ENCODE measurements at places on chromosomes 7 and 10. TPM values are rescaled to one million over a fixed set of nuclear protein-coding genes. Genes with fewer than 3 reads are reported as not detected.
A peak's percentile ranks its signal among the peaks of the same experiment; 100 is the strongest.

Gene AKR1C4
- total RNA-seq: not detected

Gene PIP
- not detected for total RNA-seq

Gene AGAP4
- total RNA-seq: 2.1 TPM

Gene SPDYE1
- not detected for total RNA-seq

Gene AFAP1L2
- total RNA-seq: 1.3 TPM

Gene THSD7A
- 0.58 TPM for total RNA-seq

Gene TRIL
- 0.85 TPM for total RNA-seq

DNA sequence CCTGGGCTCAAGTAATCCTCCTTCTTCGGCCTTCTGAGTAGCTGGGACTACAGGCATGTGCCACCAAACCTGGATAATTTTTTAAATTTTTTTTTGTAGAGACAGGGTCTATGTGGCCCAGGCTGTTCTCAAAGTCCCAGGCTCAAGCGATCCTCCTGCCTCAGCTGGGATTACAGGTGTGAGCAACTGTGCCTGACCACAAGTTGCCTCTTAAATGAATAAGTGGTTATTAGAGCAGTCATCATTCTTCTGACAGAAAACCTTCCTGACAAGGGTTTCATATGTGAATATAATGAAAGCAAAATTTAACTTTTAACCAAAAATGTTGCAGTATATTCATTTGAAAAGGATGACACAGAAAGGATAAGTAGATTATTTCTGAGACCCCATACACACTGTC, 532.5 kb downstream of the GRM8 start:
- no peaks in the 10 kb centered on the region for H3K36me3 ChIP-seq
- H3K4me3 ChIP-seq: no peak overlapping the region
- no peaks in the 10 kb centered on the region for H3K4me1 ChIP-seq
- no peak for DNase-seq

GRCh38 chr10:76640806-76641205, 996.8 kb downstream of the KCNMA1 start:
- H3K36me3 ChIP-seq: no peaks in the 10 kb centered on the region
- no peak for DNase-seq
- H3K4me3 ChIP-seq: no peak overlapping the region
- H3K27ac ChIP-seq: no peak overlapping the region

GRCh38 chr10:80104066-80104926, 25.8 kb downstream of the TMEM254 start:
- H3K4me3 ChIP-seq: no peak overlapping the region
- H3K4me1 ChIP-seq: peaks cover 3% of the 10 kb centered on the region
- no peaks in the 10 kb centered on the region for H3K27me3 ChIP-seq
- DNase-seq: no peak
- peak overlapping the region; percentile 36 for H3K27ac ChIP-seq

DNA sequence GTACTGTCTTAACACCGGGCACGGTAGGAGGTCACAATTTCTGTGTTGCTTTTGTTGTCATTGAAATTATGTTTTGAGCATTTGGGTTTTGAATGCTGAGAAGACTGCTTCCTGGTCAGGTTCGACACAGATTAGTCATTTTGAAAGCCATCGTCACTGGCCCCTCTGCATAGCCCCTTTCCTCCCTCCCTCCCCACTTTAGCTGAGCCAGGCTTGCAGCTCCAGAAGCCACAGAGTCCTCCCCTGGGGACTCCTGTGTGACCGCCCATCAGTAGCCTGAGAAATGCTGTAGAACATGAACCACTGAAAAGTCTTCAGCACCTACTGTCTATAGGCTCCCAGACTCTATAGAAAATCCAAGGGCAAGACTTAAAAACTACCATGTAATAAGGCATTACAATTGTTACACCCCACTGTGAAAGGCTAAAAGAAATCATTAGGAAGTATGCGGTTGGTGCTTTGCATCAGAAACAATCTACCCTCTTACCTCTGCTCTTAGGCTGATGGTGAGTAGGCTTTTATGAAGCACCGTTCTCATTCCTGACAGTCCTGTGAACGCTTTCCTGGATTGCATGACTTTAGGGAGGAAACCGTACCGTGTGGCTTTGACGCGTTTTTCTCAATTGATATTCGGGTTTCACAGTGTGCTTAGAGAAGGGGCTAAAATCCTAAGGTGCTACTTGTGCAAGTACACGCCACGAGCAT, 24.8 kb downstream of the JCAD start:
- no peaks in the 10 kb centered on the region for H3K36me3 ChIP-seq
- no peak for DNase-seq
- H3K27ac ChIP-seq: no peak overlapping the region
- peaks cover 8% of the 10 kb centered on the region for H3K4me1 ChIP-seq
- no peaks in the 10 kb centered on the region for H3K27me3 ChIP-seq

GRCh38 chr10:44339218-44339617, 45.7 kb downstream of the CXCL12 start:
- peak; percentile 35 for DNase-seq
- peaks cover 41% of the 10 kb centered on the region for H3K4me1 ChIP-seq
- H3K27ac ChIP-seq: peak overlapping the region; percentile 21
- no peak overlapping the region for H3K4me3 ChIP-seq

GRCh38 chr10:21519941-21520436, 5.5 kb downstream of the SKIDA1 start:
- peak overlapping the region; percentile 68 for H3K27ac ChIP-seq
- no peaks in the 10 kb centered on the region for H3K27me3 ChIP-seq
- peak overlapping the region; percentile 72 for H3K4me3 ChIP-seq
- DNase-seq: no peak
- no peaks in the 10 kb centered on the region for H3K36me3 ChIP-seq

DNA sequence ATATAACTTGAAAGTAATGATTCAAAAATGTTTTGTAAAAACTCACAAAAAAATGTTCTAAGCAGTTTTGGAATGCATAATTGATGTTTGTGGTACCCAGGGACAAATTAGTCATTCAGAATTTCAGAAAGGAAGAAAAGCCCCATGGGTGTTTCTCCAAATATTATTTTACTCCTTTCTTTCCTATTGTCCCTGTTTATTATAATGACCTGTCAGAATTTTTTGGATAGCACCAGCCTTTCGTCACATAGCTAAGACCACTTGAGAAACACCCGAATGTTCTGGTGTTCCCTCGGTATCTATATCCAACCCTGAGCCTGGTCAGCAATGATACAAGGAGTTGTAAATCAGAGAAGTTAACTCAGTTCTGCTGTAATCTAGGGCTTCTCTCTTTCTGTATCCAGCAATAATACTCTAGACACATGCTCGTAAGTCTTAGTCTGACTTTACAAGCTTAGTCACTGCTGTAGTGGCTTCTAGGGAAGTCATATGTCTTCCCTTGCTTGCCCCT, 64.8 kb upstream of the MEOX2 start:
- H3K27ac ChIP-seq: no peak overlapping the region
- H3K27me3 ChIP-seq: no peaks in the 10 kb centered on the region
- peaks cover 6% of the 10 kb centered on the region for H3K4me1 ChIP-seq
- H3K4me3 ChIP-seq: no peak overlapping the region
- DNase-seq: no peak
- H3K36me3 ChIP-seq: no peaks in the 10 kb centered on the region

- H3K27ac ChIP-seq: no peak overlapping the region
- H3K4me1 ChIP-seq: no peaks in the 10 kb centered on the region
- DNase-seq: no peak
These were observed 49.7 kb downstream of the SDHAF3 start for GRCh38 chr7:97167176-97167575.

- DNase-seq: no peak
- no peak overlapping the region for H3K4me3 ChIP-seq
- H3K36me3 ChIP-seq: no peaks in the 10 kb centered on the region
- H3K4me1 ChIP-seq: no peaks in the 10 kb centered on the region
These were observed 152.8 kb upstream of the LRRN3 start for GRCh38 chr7:110938165-110938564.

GRCh38 chr7:107233981-107234380, 65.2 kb downstream of the HBP1 start:
- no peak overlapping the region for H3K4me3 ChIP-seq
- H3K36me3 ChIP-seq: no peaks in the 10 kb centered on the region
- H3K27me3 ChIP-seq: no peaks in the 10 kb centered on the region
- H3K4me1 ChIP-seq: peaks cover 3% of the 10 kb centered on the region
- no peak for DNase-seq

- H3K4me1 ChIP-seq: no peaks in the 10 kb centered on the region
- DNase-seq: no peak
- no peak overlapping the region for H3K27ac ChIP-seq
- no peaks in the 10 kb centered on the region for H3K36me3 ChIP-seq
- H3K27me3 ChIP-seq: no peaks in the 10 kb centered on the region
- no peak overlapping the region for H3K4me3 ChIP-seq
These were observed 128.7 kb upstream of the UNC5B start for GRCh38 chr10:71083716-71083975.

GRCh38 chr7:73976761-73977618, 51.0 kb upstream of the ELN start:
- no peaks in the 10 kb centered on the region for H3K36me3 ChIP-seq
- H3K4me1 ChIP-seq: peaks cover 4% of the 10 kb centered on the region
- no peak overlapping the region for H3K27ac ChIP-seq
- no peak overlapping the region for H3K4me3 ChIP-seq
- no peak for DNase-seq

- no peak for DNase-seq
- H3K27me3 ChIP-seq: peaks cover 20% of the 10 kb centered on the region
- H3K4me3 ChIP-seq: no peak overlapping the region
- H3K27ac ChIP-seq: no peak overlapping the region
These were observed 4.0 kb upstream of the LEP start for GRCh38 chr7:128236924-128237586.

DNA sequence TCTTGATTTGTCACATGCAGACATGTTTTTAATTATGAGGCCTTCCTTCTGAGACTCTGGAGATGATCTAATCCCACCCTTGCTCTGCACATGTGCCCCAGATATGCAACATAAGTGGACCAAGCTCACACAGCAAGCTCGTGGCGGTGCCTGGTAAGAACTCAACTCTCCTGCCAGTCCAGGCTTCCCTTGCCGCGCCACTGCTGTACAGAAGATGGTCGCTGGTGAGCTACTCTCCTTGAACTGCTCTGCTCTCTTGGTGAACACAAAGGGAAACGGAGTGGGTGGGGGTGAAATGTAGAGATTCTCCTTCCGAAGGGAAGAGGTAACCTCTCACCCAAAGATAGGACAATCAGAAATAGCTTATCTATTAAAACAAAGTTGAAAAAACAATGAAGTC, 25.7 kb downstream of the MYOF start:
- no peaks in the 10 kb centered on the region for H3K27me3 ChIP-seq
- DNase-seq: no peak
- H3K4me1 ChIP-seq: peaks cover 8% of the 10 kb centered on the region
- no peak overlapping the region for H3K4me3 ChIP-seq
- no peaks in the 10 kb centered on the region for H3K36me3 ChIP-seq

Measured in gastrocnemius medialis (tissue), 4 donors.